G401 (cell line): ENCODE measurements at places on chromosomes 7 and 10. TPM values are rescaled to one million over a fixed set of nuclear protein-coding genes. Genes with fewer than 3 reads are reported as not detected.

Gene STEAP4
- total RNA-seq: not detected in 2 replicates

Gene UCN3
- total RNA-seq: not detected in 2 replicates

DNA sequence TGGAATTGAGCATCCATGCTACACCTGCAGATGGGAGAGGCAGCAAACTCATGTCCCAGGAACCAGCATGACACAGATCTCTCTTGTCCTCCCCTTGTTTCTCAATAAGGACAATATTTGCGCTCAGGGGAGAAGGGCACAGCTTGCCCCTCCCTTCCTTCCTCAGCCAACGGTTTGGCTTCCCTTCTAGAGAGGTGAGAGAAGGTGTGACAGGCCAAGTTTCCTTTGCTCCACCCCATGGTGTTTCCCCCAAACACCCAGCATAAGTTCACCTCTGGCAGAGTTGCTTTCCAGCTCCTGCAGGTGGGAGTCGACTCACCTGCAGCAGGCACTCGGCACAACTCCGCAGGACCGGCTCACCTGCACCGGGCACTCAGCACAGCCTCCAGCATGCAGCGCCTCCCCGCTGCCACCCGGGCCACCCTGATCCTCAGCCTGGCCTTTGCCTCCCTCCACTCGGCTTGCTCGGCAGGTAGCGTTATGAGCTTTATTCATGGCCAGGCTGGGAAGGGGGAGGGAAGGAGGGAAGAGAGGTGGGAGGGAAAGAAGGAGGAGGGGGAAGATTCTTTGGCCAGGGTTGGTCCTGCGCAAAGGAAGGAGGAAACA is at the start of the genes ATP6V0A4 and TMEM213:
Gene ATP6V0A4, minus strand, starts transcription at position 482 of the 606 bp plus-strand sequence. CDS start 26,949 bp downstream, outside the sequence.
Gene TMEM213, plus strand, starts transcription at position 280 of the 606 bp plus-strand sequence. Its CDS starts 111 bp downstream, at position 391.
- DNase-seq: no peak

DNA sequence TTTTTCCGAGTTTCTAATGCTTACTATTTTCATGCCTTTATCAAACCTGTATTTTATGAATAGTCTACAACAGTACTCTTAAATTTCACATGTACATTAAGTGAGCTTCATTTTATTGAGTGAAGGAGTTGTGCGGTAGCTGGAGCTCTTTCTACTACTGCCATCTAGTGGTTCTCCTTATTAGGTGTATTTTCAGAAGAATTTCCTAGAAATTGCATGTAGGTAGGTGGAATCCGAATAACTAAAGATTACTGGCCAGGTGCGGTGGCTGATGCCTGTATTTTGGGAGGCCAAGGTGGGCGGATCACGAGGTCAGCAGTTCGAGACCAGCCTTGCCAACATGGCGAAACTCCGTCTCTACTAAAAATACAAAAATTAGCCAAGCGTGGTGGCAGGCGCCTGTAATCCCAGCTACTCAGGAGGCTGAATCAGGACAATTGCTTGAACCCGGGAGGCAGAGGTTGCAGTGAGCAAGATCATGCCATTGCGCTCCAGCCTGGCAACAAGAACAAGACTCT is 38.3 kb downstream of the LRRC72 start:
- DNase-seq: peak; percentile 59

DNA sequence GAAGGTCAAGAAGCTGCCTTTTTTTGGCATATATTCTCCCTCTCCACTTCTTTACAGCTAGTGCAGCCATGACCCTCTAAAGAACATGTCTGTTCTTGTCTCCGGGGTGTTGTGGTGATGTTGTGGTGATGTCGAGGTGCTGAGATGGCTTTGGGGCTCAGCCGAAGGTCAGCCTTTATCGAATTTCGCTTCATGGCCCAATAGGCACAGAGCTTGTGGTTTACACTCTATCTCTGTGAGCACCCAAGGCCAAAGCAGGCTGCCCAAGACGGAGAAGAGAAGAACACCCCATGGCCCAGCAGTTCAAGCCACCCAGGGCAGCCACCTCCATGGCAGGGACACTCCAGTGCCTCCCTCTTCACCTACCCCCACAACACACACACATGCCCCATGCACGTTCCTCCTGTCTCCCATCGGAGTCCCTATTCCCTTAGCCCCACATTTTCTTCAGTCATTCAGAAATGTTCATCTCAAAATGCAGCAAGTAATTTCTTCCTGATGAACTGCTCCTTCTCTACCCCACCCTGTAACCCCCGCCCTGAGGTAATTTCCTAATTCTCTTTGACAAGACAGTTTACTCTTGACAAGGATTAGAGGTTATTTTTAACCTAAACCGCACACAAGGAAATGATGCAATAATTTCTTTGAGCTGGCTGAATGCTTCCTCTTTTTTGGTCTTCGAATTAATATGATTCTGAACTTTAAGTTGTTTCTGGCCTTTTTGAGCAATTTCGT is 18.6 kb upstream of the ADRB1 start:
- DNase-seq: no peak

Gene HHEX
- total RNA-seq: 0.54 and 0.98 TPM in 2 replicates

GRCh38 chr7:155852426-155853301 is 40.4 kb upstream of the SHH start:
- no peak for DNase-seq

Gene ENKUR
- not detected in 2 replicates for total RNA-seq

Gene TLL2
- total RNA-seq: 0.37 and 0.44 TPM in 2 replicates

Gene ABCB4
- not detected in 2 replicates for total RNA-seq

Gene ANXA8
- total RNA-seq: not detected in 2 replicates

Gene NAT16
- 1.2 TPM in 1 of 2 replicates, not detected in the other for total RNA-seq

GRCh38 chr10:86226016-86226415 is 140.6 kb downstream of the GRID1 start:
- DNase-seq: no peak

DNA sequence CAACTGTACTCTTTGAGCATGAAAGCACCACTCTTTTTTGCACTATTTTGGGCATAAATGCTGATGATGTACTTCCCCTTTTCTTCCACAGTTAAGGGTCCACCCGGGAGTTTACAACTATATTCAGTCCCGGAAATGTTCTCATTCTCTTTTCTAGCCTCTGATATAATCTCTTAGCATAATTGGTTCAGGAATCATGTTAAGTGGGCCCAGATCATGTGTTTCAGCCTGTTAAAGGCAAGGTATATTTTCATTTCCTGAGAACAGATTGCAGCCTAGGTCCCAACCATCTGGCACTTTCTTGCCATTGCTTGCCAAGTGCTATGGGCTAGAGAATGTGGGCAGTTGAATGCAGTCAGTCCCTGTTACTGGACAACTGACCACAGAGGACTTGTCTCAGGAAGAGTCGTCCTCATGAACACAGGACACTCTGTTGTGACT is 111.4 kb upstream of the GLCCI1 start:
- DNase-seq: peak; percentile 86
